ENCODE measurements at places on chromosomes 16 and 17.

DNA sequence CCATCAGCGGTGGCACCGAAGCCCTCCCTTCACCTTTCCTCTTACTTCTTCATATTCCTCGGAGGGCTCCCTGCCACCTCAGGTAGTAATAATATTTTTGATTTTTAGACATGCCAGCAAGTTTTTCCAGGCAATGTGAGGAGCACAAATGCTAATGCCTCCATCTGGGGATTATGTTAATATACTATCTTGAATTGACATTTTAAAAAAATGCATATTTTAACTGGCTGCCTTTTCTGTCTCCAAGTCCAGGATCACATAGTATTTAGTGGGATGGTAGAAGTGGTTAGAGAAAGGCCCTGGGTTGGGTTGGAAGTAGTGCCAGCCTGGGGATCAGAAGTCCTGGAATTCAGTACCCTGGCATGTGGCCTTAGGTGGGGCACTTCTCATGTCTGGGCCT lies 147.0 kb downstream of the SPACA3 start:
- DNase-seq = no peak

DNA sequence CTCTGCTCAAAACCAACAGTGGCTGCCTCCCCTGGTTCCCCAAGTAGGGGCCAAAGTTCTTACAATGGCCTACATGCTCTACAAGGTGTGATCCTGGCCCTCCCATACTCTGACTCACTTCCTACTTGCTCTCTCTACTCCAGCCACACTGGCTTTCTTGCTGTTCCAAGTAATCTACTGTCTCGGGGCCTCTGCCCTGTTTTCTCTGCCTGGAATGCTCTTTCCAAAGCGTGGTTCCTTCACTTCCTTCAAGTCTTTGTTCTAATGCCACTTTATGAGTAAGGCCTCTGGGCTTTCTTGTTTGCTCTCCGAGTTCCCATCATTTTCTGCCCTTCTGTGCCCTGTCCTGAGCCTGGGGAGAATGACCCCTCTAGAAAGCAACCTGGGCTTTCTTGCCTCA lies 4.1 kb upstream of the CDH3 start:
- DNase-seq = no peak

- DNase-seq = no peak
Measured at GRCh38 chr17:60311186-60311585, 80.7 kb downstream of the USP32 start.

- DNase-seq = no peak
Measured at GRCh38 chr16:73015612-73016487, 32.1 kb downstream of the ZFHX3 start.

- no peak for DNase-seq
Measured at GRCh38 chr16:49695782-49696413, 160.0 kb downstream of the ZNF423 start.

DNA sequence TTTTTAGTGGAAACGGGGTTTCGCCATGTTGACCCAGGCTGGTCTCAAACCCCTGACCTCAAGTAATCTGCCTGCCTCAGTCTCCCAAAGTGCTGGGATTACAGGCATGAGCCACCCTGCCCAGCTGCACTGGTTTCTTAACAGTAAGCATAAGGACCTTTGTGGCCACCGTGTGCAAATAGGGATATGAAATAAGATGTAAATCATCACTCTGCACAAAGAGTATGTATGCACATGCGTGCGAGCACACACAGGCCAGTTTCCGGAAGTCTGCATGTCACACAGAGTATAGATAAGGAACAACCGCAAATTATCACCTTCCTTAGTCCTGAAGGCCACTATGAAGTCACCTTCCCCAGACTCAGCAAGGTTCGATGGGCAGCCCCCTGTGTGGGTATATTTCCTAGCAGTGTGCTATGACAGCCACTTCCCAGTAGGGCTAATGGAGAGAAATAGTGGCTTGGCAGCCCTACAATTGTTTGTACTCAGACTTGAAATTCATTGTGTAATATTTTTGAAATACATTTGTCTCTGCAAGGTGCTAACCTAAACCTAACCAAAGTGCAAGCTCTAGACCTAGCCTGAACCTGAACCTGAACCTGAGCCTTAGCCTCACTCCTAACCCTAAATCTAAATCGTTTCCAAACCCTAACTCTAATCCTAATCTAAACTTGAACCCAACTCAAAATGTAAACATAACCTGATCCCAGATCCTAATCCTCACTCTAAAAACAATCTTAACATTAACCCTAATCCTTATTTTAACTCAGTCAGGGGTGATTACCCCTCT lies 48.4 kb upstream of the SKAP1 start:
- DNase-seq = peak; percentile 32

GRCh38 chr17:37135576-37135975 lies 186.8 kb downstream of the AATF start:
- no peak for DNase-seq

DNA sequence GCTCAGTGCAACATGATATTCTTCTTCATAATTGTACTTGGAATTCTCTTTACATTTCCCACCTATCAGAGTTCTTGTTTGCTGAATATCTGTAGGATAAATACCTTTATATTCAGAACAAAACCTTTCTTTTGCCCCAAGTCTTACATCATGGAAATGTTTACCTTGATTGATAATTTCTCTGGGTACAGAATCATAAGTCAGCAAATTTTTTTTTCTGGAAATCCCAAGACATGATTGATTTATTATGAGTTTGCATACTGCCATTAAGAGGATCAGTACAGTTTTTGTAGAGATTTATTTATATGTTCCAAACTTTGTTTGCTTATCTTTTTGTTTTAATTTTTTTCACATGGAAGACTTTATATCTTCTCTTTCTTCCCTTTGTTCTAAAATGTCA lies 699.8 kb upstream of the KIF2B start:
- DNase-seq = no peak

DNA sequence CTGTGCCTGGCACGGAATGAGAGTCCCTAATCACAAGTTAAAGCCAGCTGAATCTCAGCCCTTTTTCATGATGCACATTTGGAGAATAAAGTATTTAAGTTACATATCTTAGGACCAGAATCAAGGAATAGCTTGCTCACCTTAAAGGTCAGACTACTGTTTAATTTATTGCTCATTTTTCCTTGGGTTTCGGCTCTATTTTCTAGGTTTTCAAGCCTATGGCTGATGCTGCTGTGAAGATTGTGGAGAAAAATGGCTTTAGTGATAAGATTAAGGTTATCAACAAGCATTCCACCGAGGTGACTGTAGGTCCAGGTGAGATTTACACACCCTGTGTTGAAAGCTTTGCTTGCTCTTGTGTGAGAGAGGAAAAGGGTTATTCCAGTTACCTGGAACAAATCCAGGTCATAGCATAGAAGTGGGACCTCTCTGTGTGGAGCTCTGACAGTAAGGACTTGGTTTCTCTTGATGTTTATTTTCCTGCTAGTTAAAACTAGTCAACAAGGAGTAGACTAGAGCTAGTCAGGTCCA lies 18.1 kb downstream of the PRMT7 start:
- DNase-seq = no peak

DNA sequence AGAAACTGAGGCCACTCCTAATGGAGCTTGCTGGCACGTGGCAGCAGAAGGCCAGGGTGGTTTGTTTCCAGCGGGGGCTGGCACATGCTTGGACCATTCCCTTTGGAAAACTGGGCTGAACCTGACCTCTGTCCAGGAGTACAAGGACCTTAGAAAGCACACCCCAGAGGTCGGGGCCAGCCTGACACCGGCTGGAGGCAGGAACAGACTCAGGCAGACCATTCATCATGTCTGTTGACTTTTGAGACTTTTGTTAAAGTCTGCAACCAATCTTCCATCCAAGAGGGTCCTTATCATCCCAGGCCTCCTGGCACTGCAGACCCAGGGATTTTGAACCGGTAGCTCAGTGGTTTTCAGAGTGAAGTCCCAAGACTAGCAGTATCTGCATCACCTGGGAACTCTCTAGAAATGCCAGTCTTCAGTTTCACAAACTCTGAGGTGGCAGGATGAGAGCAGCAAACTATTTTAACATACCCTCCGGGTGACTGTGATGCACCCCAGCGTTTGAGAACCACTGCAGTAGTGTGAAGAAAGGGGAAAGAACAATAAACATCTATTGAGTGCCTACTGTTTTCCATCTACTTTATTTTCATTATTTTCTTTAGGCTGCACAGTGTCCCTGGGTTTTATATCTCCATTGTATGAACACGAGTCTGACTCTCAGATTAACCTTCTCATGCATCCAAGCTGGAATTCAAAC lies 145.3 kb upstream of the PLCG2 start:
- no peak for DNase-seq

GRCh38 chr17:57803021-57803420 lies 46.8 kb downstream of the MRPS23 start:
- DNase-seq = no peak

- DNase-seq = no peak
Measured at GRCh38 chr17:72982680-72983079, 109.8 kb downstream of the SLC39A11 start.

DNA sequence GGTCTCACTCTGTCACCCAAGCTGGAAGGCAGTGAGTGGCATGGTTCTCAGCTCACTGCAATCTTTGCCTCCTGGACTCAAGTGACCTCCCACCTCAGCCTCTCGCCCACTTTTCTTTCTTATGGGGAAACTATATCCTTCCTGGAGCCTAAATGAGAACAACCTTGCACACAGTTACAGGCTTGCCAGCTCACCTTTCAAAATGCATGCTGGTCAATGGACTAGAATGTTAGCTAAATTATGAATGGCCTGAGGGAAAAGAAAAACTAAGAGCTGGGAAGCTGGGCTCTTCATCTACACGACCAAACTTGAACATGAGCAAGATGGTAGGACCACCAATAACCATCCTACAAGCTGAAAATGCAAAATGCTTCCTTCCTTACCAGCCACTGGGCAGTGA lies 10.6 kb upstream of the LHX1 start:
- DNase-seq = no peak

GRCh38 chr16:46788891-46789474 lies 40.8 kb upstream of the MYLK3 start:
- DNase-seq = no peak

DNA sequence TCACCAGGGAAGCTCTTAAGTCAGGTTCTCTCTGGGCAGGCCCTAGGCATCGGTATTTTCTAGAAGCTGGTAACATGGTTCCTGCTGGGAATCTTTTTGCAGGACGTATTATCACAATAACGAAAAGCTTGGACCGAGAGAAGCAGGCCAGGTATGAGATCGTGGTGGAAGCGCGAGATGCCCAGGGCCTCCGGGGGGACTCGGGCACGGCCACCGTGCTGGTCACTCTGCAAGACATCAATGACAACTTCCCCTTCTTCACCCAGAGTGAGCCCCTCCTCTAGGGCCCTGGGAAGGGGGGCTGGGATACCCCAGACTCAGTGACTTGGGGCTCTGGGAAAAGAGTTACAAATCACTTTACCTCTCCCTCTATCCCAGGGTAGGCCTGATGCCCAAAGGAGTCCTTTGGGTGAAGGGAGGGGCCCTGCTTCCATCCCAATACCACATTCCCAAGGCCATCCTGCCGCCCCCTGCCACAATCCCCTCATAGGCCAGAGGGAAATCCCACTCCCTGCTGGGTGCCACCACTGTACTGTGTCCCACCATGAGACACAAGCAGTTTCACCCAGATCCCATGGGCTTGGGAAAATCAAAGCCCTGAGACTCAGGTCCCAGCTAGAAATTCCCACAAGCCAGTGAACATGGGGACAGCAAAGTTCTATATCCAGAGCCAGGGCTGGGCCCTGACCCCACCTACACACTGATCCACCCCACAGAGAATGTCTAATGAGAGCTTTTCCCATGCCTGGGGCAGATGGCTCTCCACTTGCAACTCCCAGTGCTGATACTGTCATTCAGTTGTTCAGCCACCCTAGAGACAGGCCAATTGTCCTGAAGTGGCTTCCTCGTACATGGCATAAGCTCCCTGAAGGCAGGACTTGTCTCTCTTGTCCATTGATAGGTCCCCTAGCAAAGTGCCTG lies 23.0 kb downstream of the CDH5 start:
- no peak for DNase-seq

GRCh38 chr16:68366062-68366461 lies 55.2 kb downstream of the PRMT7 start:
- DNase-seq = no peak

GRCh38 chr17:39139561-39139960 lies 11.9 kb downstream of the PLXDC1 start:
- DNase-seq = no peak

- no peak for DNase-seq
Measured at GRCh38 chr17:32498391-32498790, 11.6 kb downstream of the CDK5R1 start.

DNA sequence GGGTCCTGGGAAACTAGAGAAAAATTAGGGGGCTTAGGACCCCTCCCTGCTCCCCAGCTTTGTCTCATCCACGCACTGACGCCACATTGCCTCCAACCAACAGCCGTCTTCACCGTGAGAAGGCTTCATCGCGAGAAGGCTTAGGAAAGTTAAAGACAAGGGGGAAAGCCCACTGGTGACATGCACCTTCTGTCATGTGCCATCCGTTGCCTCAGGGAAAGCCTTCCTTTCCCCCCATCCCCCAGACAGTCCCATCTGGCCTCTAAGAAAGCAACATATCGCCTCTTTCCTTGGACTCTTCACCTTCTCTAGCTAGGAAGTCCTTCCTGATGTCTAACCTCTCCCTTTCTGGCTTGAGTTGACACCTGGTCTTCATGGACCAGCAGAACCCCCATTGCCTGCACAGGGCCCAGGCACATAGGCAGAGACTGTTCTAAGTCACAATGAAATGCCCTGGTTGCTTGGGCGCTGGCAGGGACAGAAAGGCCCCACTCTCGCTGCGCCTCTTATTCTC lies 2.1 kb downstream of the FOXN1 start:
- DNase-seq = no peak

- DNase-seq = peak; percentile 31
Measured at GRCh38 chr17:49390548-49391324, 23.9 kb downstream of the PHB1 start.

DNA sequence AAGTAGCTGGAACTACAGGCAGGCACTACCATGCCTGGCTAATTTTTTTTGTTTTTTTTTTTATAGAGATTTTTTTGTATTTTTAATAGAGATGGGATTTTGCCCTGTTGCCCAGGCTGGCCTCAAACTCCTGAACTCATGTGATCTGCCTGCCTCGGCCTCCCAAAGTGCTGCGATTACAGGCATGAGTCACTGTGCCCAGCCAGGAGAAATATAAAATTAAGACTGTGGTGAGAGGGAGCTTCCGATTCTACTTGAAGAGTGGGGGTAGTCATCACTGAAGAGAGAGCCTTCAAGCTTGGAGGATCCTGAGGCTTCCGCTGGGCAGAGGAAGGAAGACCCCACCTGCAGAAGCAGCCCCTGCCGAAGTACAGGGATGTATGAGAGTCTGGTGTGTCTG lies 34.4 kb upstream of the RGS9 start:
- no peak for DNase-seq

GRCh38 chr16:70753694-70754325 lies 47.1 kb downstream of the VAC14 start:
- DNase-seq = no peak
